EH (cell line): ENCODE measurements at places on chromosomes 5 and 9.

GRCh38 chr9:127796225-127796813, 6.4 kb upstream of the FPGS start:
- DNase-seq: peak; percentile 51

- peak; percentile 3 for DNase-seq
Measured at GRCh38 chr5:124706729-124707361, 39.6 kb downstream of the ZNF608 start.

GRCh38 chr5:14928661-14929060, 57.1 kb upstream of the ANKH start:
- peak; percentile 55 for DNase-seq

- DNase-seq: no peak
Measured at GRCh38 chr5:177964471-177964870, 31.6 kb downstream of the PROP1 start.

DNA sequence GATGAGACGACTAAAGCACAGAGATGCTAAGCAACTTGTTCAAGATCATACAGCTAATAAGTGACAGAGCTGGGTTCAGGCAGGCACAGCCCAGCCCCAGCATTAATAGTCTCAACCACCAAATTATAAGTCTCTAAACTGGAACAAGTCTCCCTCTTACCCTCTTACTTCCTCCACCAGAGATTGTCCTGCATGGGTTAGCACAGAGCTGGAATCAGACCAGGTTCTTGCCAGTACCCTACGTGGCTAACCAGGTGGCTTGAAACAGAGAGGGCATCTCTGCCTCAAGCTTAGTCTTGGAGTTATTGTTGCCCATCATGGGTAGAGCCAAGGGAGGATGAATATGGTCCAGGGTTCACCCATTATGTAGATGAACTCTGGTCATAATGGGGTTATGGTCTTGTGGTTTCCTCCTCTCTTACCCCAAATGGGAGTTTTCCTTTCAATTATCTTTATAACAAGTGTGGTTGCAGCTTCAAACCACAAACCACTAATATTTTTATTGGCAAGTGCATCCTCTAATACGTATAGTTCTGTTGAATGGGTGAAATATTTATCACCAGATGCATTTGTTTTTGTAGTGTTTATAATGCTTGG, 8.3 kb upstream of the XPA start:
- peak; percentile 56 for DNase-seq

DNA sequence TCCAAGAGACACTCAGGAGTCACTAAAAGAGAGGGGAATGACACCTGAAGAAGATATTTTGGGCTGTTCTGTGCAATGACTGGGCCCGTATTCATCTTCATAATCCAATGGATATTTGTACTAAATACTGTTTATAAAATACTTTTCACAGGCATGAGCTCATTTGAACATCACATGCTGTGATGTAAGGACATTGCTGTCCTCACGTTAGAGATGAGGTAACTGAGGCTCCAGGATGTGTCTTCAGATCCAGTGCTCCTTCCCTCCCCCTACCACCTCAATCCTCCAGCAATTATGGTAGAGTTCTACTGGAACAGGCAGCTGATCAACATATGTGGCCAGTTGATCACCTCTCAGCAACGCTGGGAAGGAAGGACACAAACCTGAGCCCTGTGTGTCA, 139.4 kb upstream of the OSMR start:
- DNase-seq: no peak

DNA sequence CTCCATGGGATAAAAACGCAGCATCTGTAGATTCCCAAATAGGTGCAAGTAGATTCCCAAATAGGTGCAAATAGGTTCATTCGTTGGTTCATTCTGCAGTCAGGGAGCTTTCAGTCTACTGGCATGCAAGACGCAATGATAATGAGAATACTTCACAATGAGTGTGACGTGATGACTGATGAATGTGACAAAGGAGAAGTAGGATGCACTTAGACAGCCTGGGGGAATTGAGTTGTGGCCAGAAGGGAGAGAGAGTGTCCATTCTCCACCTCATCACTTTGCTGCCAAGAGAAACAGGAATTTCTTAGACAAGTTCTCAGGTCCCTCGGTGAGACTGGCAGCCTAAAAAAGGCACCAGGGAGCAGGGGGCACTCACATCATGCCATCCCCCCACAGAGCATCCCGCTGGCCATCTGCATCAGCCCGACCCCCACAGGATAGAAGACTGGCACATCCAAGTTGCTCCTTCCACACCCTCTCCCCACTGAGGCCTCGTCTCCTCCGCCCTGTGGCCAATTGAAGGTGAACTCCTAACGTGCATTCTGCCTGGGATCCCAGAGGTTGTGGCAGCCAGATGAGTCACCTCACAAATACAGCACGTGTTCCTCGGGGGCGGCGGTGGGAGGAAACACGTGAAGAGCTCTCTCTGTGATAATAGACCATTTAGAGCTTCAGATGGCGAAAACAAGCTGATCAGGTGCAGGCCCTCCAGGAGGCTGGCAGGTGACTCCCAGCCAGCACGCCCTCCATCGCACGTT, 19.9 kb upstream of the KCNIP1 start:
- peak; percentile 40 for DNase-seq

DNA sequence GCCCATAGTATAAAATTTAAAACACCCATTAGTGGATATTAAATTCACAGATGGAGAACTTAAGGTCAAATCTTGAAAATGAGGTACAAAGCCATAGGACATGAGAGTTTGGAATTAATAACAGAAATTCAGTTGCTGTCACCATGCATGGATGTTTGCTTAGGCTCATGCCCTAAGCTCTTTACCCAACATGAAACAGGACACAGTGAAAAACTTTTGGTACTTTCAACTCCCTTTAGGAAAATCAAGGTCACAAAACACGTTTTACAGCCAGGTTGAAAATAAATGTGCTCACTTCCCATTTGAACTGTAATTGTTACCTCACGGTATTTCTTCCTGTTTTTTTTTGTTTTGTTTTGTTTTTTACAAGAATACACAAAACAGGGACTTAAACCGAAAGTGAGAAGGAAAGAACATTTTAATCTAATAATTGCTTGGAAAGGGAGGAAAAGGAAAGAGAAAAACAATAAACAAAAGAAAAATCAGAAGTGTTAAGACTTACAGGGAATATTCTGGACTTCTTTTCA, 6.1 kb upstream of the TOPORS start:
- DNase-seq: no peak

DNA sequence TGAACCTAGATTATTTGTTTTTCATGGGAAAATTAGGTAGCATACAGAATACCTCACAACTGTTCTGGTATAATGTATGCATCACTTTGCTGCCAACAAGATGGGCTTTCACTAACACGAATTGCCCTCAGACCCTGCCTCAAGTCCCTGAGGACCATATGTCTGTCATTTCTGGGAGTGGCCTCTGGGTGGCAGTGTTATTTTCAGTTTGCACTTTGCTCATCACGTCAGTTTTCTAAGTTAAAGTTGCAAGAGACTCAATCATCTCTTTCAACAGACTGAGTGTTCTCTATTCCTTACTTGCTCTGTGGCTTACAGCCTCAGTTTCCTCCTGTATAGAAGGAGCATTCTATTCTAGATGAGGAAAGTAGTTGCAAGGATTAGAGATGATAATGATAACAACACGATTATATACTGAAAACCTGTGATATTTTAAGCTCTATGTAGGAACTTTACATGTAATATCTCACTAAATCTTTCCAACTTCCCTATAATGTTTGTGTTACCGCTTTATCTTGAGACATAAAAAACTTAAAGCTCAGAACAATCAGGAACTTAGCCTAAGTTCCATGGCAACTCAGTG, 55.7 kb downstream of the TSSK1B start:
- DNase-seq: peak; percentile 60
